ENCODE measurements at places on chromosomes 3 and 15.
A peak's percentile ranks its signal among the peaks of the same experiment; 100 is the strongest.

DNA sequence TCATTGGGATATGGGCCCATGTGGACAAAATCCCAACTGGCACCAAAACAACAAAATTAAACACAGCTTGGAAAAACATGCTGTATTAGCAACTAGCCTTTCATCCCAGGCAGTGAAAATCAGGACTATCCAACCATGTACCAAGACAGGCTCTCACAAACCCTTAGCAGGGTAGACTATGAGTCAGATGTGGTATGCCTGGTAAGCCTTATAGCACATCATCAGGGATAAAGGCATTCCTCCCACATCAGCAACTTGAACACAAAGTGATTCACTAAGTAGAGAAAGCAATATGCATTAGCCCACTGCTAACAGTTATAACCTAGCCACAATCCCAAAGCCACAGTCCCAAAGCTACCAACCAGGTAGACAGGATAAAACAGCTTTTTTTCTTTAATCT, 8.0 kb downstream of the CEP152 start:
- DNase-seq = no peak

- DNase-seq = no peak
Observed at GRCh38 chr3:17969985-17970568, 227.6 kb upstream of the TBC1D5 start.

GRCh38 chr15:80228959-80229610, 22.9 kb downstream of the CTXND1 start:
- DNase-seq = no peak

DNA sequence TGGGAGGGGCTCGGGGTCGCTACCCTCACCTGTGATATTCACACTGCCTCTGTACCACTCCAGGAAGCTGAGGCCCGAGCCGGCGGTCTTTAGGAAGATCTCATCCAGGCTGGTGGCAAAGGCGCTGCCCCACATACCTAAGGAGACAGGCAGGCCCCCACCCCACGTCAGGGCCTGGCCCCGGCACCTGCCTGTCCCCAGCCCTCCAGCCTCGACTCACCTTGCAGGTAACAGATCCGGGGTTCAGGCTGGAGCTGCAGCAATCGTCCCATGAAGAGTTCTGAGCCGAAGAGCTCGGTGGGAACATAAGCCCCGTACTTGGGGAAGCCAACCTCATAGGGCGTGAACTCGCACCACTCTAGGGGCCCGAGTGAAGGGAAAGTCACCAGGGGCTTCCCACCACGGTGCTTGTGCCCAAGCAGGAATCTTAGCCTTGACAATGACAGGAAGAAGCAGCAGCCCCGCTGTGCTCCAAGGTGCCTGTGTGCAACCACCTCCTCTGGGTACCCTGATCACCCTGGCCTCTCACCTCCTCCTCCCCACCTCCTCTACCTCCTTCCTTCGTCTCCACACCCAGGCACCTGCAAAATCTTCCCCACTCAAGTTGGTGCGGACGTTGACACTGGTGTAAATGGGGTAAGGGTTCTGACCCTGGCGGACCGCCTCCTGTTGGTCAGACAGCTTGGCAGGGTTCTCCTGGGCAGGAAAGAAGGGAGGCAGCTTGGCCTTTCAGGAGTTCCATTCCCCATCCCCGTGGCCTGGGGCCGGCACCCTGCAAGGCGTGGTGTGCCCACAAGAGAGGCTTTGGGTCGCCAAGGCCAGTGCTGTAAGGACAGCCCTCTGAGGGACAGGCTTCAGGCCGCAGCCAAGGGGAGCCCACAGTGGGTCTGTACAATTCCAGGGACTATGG, 10.6 kb downstream of the PLA2G4F start:
- no peak for DNase-seq

DNA sequence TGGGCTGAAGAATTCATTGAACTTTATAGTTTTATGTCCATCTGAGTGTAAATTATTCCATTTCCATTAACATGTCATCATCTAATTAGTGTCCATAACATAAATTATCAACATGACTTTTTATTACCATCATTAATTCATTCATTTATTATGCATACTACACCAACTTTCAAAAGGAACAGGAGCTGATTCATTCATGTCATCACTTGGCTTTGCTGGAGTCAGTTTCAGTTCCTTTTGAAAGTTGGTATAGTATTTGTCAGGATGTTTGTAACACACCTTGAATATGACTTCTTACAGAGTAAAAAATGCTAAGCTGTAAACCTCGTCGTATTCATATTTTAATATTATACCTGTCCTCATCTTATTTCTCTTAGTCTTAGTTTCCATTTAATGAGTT, 298.0 kb upstream of the RBMS3 start:
- no peak for DNase-seq

GRCh38 chr15:99845009-99845408, 111.8 kb upstream of the LYSMD4 start:
- DNase-seq = no peak

GRCh38 chr3:173275740-173276139, 121.8 kb upstream of the NLGN1 start:
- no peak for DNase-seq

DNA sequence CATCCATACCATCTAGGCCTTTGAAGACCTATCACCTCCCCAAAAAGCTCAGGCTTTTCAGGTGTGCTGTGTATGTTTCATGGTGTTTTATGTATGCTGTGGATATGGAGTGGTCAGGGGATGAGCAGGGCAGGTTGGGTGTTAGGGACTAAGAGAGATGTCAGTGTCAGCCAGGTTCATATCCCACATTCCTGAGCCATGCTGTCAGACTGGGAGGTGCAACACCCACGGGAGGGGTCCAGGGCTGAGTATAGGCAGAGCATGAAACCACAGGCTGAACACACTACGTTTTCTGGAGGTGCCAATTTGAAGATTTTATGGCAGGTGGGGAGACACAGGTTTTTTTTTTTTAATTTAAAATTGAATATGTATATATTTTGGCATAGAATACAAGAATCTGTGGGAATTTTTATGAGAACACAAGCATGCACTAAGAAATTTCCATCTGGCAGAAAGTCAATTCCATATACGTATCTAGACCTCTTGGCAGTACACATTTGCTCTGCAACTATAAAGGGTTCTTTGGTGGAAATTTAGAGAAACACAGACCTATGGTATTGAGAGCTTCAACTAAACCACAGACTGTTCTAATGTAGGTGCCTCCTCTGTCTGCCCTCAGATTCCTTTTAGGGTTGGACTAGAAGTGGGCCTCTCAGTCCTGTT, 101.9 kb upstream of the RNU6-1 start:
- DNase-seq = no peak

DNA sequence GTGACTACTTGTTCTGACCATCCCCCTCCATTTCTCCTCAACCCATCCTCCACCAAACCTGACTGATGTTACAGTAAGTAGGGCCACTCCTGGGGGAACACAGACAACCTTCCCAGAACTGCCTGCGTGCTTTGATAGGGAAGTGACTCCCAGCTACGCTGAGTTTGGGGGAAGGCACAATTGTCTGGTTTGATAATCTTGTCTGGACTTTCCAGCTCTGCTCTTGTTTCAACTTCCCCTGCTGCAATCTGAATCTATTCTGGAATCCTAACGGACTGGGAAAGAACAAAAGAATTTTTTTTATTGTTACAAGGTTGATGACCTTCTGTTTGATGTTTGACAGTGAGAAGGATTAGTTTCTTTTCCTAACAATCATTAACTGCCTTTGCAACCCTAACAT, 895.6 kb downstream of the ROBO1 start:
- no peak for DNase-seq

GRCh38 chr3:141796081-141796888, 33.1 kb downstream of the GRK7 start:
- DNase-seq = peak; percentile 64

DNA sequence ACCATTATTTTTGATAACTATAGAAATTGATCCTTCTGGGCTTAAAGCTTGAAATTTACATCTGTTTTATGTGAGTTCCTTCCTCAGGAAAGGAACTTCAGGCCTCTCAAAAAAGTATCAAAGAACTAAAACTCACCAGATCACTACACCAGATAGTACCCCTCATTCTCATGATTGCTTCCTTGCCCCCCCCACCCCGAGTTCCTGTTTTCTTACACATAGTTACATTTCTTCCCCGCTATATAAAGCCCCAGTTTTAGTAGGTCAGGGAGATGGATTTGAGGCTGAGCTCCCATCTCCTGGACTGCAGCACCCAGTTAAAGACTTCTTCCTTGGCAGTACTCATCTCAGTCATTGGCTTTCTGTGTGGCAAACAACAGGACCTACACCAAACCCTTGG, 80.3 kb upstream of the HRH1 start:
- DNase-seq = no peak

DNA sequence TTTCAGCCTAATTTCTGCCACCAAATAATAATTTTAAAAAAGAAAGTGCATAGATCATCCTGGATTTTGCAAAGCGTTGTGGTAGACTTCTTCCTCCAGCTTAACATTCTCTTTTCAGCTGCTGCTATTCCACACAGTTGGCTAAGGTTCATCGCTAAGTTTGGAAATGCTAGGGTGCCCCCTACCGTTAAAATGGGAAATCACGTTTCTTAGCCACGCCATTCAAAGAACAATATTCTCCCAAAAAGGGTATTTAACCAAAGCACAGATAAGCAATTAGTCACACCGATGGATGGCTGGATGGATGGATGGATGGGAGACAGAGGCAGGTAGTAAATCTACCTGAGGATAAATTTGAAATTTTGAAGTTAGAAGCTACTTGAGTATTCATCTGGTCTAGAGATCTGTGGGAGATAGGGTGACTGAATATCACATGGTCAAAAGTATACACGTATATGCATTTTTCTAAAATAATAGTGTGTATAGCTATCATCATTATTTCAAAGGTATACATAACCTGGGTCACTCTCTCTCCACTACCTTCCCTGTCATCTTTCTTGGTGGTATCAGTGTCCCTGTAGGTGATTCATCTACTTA, 67.2 kb downstream of the EFHB start:
- DNase-seq = peak; percentile 10

DNA sequence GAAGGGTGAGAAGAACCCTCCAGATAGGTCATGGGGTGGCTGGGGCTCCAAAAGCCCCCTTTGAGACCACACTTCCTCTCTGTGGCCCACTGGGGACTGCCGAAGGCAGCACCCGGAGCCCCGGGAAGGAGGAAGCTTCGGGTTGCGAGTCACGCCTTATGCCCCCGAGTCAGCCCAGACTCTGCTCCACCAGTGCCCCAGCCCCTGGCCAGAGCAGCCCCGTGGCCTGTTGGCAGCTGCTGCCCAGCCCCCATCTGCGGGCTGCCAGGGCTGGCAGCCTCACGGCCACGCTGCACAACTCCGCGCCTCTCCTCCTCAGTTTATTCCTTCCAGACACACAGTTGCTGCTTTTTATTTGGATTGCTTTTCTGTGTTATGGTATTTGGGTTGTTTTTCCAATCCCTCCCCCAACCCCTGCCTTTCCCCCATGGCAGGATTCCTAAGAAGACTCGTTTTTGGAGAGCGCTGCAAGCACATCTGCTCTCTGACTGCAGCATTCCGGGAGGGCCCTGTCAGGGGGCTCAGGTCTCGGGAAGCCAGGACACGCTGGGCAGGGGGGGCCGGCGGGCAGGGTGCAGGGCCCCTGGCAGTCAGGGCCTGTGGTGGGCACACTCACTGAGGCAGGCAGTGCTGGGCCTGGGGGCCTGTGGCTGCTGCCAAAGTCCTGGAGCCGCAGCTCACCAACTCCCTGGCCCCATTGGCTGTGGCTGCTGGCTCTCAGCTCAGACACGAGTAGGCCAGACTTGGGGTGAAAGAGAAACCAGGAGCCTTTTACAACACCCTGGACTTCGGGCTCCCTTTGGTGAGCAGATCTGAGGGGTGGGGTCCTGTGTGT, 20.2 kb downstream of the MAGEF1 start:
- DNase-seq = no peak

GRCh38 chr15:82647835-82648256, 683 bp upstream of the CPEB1 start:
- DNase-seq = peak; percentile 54
